ENCODE measurements at places on chromosomes 13 and 19.

- DNase-seq, result no peak
Observed at GRCh38 chr19:1400281-1401137, 833 bp downstream of the GAMT start.

DNA sequence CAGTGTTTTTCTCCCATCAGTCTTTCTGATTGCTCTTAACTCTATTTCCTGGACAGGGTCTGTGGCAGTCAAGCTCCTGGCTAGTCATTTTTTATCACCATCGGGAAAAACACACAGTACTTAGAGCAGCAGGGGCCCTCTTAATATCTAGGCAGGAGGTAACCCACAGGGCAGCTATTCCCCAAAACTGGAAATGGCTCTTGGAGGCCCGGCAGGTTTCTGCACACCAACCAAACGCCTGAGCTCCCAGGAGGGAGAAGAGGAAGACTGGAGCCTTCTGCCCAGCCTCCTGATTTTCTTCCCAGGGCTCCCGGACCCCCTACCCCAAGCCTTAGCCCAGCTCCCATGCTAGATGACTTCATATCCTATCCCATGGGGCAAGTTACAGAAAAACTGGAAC is 49.3 kb upstream of the VSTM2B start:
- DNase-seq, result no peak

GRCh38 chr19:50030225-50030624 is 4.4 kb downstream of the ZNF473 start:
- no peak for DNase-seq

DNA sequence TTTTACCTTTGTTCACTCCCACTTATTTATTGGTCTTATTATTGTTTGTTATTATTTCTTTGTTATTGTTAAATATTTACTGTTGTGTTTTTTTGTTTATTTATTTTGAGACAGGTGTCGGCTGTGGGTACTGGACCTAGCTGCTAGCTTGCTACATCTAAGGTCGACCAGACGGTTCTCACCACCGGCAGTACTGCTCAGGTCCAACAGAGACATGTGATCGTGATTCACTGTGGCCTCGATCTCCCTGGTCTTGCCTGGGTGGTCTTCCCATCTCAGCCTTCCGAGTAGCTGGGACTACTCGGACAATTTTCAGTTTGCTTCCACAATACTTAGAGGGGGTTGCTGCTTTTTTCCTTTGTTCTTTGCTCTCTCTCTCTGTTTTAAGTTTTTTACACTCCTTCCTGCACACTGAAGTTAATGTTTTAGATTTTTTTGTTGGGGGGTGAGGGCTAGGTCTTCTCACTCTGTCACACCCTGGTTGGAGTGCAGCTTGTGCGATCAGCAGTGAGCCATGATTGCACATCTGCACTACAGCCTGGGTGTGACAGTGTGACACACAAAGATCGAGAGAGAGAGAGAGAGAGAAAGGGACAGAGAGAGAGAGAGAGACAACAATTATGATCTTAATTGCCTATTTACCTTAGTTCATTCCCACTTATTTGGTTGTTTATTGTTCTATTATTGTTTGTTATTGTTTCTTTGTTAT is 1432.4 kb downstream of the UQCRFS1 start:
- no peak for DNase-seq

- no peak for DNase-seq
Observed at GRCh38 chr13:107233541-107233940, 665.6 kb upstream of the ARGLU1 start.

DNA sequence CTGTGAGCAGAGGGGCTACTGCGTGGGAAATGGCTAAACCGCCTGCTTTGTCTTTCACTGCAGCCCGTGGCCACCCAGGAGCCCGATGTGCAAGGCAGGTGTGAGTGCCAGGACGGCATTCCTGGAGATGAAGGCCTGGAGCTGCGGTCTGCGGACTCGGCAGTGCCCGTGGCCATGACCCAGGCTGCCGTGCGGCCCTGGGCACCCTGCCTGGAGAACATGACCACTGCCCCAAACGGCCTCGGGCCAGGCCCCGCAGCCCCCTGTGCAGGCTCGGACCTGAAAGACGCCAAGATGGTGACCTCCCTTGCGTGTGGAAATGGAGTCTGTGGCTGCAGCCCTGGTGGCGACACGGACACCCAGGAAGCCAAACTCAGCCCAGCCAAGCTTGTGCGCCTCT is 62.2 kb downstream of the SPATA13 start:
- DNase-seq, result no peak

GRCh38 chr19:55809381-55810058 is 22.3 kb downstream of the NLRP11 start:
- peak; percentile 81 for DNase-seq

DNA sequence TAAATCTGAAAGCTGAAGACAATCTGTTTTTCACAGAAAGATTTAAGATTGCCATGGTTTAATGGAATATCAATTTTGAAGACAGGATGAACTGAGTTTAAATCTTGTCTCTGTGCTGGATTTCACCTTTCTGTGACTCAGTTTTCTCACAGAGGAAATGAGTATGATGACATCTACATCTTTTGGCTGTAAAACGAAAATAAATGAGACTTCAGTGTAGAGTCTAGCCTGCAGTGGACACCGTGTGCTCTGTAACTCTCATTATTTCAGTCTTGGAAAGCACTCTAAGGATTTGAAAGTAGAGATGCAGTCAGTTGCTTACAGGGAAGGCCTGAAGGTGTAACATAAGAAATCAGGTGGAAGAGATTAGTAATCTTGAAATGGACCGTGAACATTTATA is 150.4 kb downstream of the NALCN start:
- DNase-seq, result no peak

- DNase-seq, result no peak
Observed at GRCh38 chr13:48816700-48817099, 159.0 kb upstream of the FNDC3A start.

GRCh38 chr13:42071672-42072419 is 23.4 kb downstream of the DGKH start:
- DNase-seq, result no peak

DNA sequence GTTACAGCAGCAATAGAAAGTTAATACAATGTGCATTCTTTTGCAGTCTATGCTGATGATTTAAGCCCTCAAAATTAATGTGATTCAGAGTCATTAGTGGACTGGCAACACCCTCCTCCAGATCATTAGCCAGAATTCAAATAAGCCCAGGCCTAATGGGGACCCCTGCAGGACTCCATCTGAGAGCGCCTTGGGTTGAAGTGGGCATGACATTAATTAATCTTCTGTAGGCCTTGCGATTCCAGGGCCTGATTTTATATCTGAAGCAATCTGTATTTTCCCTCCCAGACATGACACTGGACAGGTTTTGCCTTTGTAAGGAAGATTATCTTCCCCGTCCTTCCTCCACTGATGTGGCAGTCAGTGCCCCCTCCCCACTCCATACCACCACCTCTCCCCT is 442.9 kb downstream of the FOXO1 start:
- no peak for DNase-seq

DNA sequence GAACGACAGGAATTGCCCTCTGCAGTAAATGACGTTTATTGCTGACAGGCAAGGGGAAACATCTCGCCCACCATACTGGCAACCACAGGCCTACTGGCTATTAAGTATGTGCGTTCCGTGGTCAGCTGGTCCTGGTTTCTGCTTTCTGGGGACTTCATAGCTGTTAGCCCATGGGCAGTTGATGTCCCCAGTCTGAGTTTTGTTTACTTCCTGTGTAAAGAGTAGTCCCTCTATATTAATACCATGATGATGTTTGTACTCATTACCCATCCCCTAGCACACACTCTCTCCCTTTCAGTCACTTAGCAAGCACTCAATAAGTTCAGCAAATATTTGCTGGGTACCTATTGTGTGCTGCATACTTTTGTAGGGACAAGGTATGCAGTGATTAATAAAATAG is 6.5 kb upstream of the MIA start:
- DNase-seq, result no peak

- no peak for DNase-seq
Observed at GRCh38 chr13:32141462-32141861, 109.9 kb downstream of the FRY start.

- DNase-seq, result no peak
Observed at GRCh38 chr19:18659281-18660050, 22.6 kb downstream of the KLHL26 start.

DNA sequence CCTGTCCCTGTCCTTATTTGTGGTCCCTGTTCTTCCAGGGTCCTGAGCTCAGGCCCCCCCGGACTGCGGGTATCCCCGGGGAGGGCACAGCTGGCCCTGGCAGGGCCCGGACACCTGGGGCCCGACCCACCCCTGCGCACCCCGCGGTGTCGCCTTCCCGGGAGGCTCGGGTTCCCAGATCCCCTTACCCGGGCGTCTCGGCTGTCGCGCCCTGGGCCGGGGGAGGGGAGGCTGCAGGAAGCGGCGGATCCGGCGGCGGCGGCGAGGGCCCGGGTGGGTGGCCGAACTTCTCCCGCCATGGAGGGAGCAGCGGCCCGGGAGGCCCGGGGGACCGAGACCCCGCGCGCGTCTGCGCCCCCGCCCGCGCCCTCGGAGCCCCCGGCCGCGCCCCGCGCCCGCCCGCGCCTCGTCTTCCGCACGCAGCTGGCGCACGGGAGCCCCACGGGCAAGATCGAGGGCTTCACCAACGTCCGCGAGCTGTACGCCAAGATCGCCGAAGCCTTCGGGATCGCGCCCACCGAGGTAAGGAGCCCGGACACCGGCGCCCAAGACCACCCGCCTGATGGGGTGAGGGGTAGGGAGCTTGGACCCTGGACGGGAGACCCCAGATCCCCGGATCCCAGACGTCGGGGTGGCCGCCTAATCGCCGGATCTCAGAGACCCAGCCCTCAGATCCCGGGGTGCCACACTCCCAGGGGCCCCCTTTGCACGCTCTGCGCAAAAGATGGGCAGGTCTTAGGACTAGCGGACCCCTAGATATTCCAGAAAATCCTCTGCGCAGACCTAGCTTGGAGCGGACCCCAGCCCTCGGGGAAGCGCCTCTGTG is at the start of gene GIPC3:
TSS of gene GIPC3 (plus strand) at position 178 of the 826 bp plus-strand sequence. CDS start at position 298, 120 bp downstream.
- no peak for DNase-seq

DNA sequence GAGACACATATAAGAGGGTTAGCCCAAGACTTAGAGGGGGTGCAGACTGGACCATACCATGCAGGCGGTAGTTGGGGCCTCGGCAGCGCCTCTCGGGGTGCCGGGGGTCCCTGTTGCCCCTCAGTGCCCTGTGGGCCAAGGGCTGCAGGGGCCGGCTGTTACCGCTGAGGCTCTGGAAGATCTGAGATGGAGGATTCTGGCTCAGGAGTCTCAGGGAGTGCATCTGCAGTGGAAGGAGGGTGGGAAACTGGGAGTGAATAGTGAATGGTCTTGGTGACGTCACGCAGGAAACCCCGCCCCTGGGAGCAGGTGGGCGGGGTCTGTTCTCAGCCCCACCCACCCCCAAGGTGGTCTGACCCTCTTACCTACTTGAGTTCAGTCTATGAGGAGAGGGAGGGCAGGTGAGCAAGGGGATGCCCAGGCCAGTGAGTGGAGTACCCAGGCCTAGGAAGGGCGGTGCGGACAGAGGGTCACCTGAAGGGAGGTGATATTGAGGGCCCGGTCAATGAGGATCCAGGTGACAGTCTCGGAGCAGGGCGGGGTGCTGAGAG is 1.7 kb upstream of the DBP start:
- DNase-seq, result no peak
